ENCODE measurements at places on chromosomes 12 and 14.
A peak's percentile ranks its signal among the peaks of the same experiment; 100 is the strongest.

DNA sequence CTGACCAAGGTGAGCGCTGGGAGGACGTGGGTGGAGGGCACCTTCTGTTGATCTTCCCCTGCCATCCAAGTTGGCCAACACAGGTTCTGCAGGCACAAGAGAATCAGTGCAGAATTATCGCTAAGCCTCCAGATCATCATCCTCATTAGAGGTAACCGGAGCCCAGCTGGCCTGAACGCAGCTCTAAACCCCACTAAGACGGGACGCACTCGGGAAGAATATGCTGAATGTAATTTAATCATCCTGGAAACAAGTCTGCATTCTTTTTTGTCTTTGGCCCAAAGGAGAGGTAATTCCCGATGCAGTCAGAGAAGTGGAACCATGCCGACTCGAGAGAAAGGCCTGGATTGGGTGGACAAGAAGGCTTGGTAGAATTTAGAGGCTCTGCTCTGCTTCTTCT, 111.0 kb upstream of the GSC start:
- DNase-seq = no peak

DNA sequence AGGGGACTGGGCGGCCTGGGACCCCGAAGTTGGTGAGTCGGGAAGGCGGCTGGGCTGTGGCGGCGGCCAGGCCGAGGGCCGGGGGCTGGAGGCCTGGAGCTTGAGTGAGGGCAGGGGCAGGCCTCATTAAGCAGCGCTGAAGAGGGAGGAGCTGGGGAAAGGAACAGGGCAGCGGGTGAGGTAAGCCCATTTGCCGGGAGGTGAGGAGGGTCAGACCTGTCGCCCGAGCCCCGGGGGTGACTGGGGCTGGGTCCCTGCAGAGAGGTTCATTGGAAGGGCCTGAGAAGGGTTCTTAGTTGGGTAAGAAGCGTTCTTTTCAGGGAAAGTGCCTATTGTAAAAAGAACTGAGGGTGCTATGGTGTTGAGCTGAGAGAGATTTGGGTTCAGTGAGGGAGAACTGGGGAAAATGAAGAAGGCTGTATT, 441 bp downstream of the RAB5B start:
- DNase-seq = peak; percentile 46

- DNase-seq = no peak
Measured at GRCh38 chr12:95158919-95159318, 58.3 kb downstream of the FGD6 start.

DNA sequence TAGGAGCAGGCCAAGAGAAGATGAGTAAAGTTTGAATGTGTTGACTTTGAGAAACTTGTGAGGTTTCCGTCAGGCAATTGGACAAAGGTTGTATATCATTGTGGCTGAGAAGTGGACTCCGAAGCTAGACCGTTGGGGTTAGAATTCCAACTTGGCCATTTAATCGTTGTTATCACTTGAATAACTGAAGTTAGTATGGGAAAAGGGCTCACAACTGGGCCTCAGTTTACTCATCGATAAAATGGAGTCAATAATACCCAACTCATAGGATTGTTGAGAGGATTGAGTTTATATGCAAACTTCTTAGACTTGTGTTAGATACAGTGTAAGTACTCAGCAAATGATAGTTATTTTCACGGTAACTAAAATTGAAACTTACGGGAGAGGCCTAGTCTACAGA, 846 bp downstream of the SLIRP start:
- DNase-seq = no peak

Measured in common myeloid progenitor, CD34-positive (primary cell).